Cortex of kidney (tissue), 1 donor: ENCODE measurements at places on chromosomes 6 and 20.

DNA sequence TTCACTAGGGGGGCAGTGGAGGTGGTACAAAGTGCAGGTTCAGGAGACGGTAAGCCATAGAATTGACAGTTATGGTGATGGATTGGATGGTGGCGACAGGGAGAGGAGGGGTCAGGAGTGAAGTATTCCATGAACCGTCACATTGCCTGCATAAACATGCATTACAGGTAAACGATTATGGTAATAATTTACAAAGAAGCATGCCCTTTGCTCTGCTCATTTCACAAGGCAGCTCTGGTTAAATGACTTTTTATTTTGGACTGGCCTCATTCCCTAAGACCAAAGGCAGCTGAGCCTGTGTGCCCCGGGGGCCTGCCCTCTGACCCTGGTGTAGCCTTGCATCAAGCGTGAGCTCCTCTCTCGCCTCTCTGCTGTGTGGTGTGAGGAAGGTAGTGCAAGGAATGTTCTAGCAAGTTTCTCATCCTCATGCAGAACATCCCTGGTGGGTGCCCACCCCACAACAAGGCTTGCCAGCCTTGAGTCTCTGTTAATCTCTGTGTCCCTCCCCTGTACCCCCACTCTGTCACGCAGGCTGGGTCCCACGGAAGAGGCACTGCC, 59.0 kb downstream of the PPP1R14C start:
- no peak for DNase-seq

DNA sequence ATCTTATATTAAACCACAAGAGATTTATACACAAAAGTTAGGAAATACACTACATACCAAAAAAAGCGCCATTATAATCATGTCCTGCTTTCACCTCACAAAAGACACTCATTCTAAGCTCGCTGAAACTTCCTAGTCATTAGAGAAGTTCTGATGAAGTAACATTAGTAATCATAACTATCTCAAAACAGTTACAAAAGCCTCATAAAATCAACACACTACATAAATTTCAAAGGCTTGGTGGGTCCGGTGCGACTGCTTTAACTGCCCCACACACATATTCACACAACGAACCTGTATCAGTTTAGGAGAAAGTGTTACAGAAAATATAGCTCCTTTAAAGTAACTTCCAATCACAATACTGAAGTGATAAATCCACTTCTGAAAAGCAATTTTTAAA, 1.9 kb downstream of the PHIP start:
- DNase-seq, result no peak

DNA sequence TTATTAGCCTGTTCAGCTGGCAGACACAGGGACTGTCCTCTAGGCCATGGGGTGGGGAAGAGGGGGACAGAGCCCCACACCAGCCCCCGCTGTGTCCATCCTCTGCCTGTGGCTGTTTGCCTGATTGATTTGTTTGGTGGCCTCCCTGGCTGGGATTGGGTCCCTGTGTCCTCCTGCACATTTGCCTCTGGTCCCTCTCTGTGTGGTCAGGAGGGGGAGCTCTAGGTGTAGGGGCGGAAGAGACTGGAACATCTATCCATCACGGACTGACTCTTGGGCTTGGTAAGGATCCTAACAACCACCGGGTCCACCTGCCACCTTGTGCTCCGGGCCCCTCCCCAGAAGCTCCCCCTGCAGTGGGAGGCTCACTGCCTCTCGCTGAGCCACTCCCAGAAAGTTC, 38.4 kb upstream of the CCDC167 start:
- no peak for DNase-seq

GRCh38 chr6:14903176-14904038, 342.5 kb upstream of the JARID2 start:
- no peak for DNase-seq

DNA sequence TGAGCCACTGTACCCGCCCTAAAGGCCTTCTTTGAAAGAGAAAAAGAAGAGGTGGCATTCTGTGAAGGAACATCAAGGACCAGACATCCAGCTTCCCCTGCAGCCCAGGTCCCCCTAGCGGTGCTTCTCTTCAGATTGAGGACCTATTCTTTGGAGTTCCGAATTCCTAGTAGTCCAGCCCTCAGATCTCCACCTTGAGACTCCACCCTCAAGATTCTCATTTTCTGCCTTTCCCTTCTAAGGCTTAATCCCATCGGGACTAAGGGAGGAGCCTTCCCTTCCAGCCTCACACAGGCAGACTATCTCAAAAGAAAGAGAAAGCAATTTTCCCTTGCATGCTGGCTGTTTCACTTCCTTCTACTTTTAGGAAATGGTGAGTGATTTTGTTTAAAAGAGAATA, 32.5 kb downstream of the MUC22 start:
- DNase-seq, result no peak

- DNase-seq, result no peak
These were observed 240.4 kb upstream of the SULF2 start for GRCh38 chr20:48025661-48026060.

DNA sequence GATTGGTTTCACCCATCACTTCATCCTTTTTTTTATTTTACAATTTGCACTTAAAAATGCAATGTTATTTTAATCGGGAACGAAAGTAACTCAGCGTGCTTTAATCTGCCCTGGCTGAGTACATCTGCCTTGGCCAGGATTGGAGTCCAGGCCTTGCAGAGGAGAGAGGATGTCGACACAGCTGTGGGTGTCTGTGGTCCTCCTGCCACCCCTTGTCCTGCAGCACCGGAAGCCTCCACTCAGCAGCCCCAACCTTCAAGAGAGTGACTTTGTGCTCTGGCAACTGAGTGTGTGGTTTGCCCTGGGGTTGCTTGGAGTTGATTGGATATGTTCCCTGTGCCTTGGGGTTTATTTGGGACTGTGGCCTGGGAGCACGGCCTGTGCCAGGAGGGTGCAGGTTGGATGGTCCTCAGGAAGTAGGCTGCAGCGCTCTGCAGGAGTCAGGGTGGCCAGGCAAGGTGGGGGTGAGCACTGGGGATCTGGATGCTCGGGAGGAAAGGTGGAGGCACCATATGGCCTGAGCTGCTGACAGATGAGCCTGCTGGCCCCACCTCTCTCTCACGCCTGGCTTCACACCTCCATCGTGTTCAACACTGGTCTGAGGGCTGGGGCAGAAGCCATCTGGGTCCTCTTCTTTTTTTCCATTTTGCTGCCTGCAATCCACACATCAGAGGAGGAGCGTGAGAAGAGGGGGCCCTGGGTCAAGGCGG, 4.3 kb downstream of the MYT1 start:
- DNase-seq, result no peak

GRCh38 chr6:18019539-18020534, 32.4 kb upstream of the KIF13A start:
- no peak for DNase-seq

- no peak for DNase-seq
These were observed 25.1 kb upstream of the FAM8A1 start for GRCh38 chr6:17574866-17575560.

GRCh38 chr6:136129365-136129764, 120.7 kb downstream of the MTFR2 start:
- DNase-seq, result no peak

- DNase-seq, result no peak
These were observed 10.4 kb downstream of the TAF4 start for GRCh38 chr20:62055106-62055861.
